ENCODE measurements at places on chromosomes 1 and 21. TPM values are rescaled to one million over a fixed set of nuclear protein-coding genes. Genes with fewer than 3 reads are reported as not detected.

PRUNE1 gene
- 35.6 TPM for polyA plus RNA-seq

SPRR1B gene
- not detected for polyA plus RNA-seq

FBXO44 gene
- 12.5 TPM for polyA plus RNA-seq

GNG4 gene
- not detected for polyA plus RNA-seq

SLC30A10 gene
- not detected for polyA plus RNA-seq

ZNF593OS gene
- polyA plus RNA-seq, result not detected

C1orf105 gene
- not detected for polyA plus RNA-seq

RGS18 gene
- 6.1 TPM for polyA plus RNA-seq

TIE1 gene
- polyA plus RNA-seq, result 8.8 TPM

S100A14 gene
- polyA plus RNA-seq, result not detected

FAM78B gene
- not detected for polyA plus RNA-seq

CYYR1 gene
- not detected for polyA plus RNA-seq

HTR1D gene
- polyA plus RNA-seq, result not detected

TMEM61 gene
- polyA plus RNA-seq, result not detected

TRNP1 gene
- not detected for polyA plus RNA-seq

OR6N1 gene
- polyA plus RNA-seq, result not detected

IPO13 gene
- 10.3 TPM for polyA plus RNA-seq

ATP5IF1 gene
- polyA plus RNA-seq, result 960 TPM

All from immature natural killer cell (primary cell).